T-cell (primary cell): ENCODE measurements at places on chromosomes 5 and 9.

- no peak overlapping the region for H3K4me3 ChIP-seq
- H3K27ac ChIP-seq, result no peak overlapping the region
- H3K27me3 ChIP-seq, result peaks cover 2% of the 10 kb centered on the region
- H3K36me3 ChIP-seq, result no peaks in the 10 kb centered on the region
- no peak for DNase-seq
- no peaks in the 10 kb centered on the region for H3K4me1 ChIP-seq
Measured at GRCh38 chr9:85024374-85024773, 354.8 kb downstream of the NTRK2 start.

DNA sequence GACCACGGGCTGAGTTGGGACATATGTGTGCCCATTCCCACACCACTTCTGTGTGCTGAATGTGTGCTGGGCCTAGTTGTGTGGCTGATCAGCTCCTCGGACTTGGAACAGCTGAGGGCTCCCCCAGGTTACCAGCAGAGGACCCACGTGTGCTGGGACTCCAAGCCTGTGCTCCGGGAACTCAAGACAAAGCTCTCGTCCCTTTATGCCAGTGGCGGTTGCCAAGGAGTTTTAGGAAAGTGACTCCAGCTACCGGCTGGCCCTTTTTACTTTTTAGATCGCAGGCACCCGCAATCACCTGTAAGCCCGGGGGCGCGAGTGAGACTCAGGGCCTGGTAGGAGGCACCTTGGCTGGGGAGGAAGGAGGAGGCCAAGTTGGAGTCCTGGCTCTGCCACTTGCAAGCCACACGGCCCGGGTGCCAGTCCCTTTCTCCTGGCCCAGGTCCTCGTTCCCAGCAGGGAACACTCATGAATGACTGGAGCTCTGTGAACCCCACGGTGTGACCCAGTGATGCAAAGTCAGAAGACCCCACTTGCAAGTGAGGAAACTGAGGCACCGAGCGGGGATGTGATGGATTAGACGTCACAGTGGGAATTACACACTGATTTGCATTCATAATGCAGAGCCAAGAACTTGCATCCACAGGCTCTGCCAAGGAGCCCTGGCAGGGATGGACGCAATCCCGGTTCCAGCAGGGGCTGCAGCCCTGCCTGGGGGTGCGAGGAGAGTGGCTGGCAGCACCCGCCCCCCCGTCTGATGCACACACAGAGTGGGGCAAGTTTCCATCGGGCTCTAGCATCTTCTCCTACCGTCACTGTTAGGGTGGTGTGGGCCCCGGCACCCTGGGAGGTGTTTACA is 26.9 kb downstream of the CRB2 start:
- no peaks in the 10 kb centered on the region for H3K4me1 ChIP-seq
- no peaks in the 10 kb centered on the region for H3K27me3 ChIP-seq
- H3K4me3 ChIP-seq, result no peak overlapping the region
- DNase-seq, result no peak
- no peak overlapping the region for H3K27ac ChIP-seq
- H3K36me3 ChIP-seq, result no peaks in the 10 kb centered on the region

GRCh38 chr5:126847456-126847820 is 70.5 kb downstream of the LMNB1 start:
- no peak for DNase-seq
- no peaks in the 10 kb centered on the region for H3K36me3 ChIP-seq
- H3K4me1 ChIP-seq, result peaks cover 32% of the 10 kb centered on the region
- H3K27me3 ChIP-seq, result no peaks in the 10 kb centered on the region

GRCh38 chr5:170315154-170315553 is 17.6 kb upstream of the LCP2 start:
- no peak overlapping the region for H3K4me3 ChIP-seq
- no peaks in the 10 kb centered on the region for H3K36me3 ChIP-seq
- peaks cover 47% of the 10 kb centered on the region for H3K4me1 ChIP-seq
- no peaks in the 10 kb centered on the region for H3K27me3 ChIP-seq

- no peak for DNase-seq
- no peak overlapping the region for H3K4me3 ChIP-seq
- H3K27me3 ChIP-seq, result peaks cover 8% of the 10 kb centered on the region
- H3K4me1 ChIP-seq, result no peaks in the 10 kb centered on the region
- no peak overlapping the region for H3K27ac ChIP-seq
- no peaks in the 10 kb centered on the region for H3K36me3 ChIP-seq
Measured at GRCh38 chr5:1443171-1443570, 2.1 kb downstream of the SLC6A3 start.

DNA sequence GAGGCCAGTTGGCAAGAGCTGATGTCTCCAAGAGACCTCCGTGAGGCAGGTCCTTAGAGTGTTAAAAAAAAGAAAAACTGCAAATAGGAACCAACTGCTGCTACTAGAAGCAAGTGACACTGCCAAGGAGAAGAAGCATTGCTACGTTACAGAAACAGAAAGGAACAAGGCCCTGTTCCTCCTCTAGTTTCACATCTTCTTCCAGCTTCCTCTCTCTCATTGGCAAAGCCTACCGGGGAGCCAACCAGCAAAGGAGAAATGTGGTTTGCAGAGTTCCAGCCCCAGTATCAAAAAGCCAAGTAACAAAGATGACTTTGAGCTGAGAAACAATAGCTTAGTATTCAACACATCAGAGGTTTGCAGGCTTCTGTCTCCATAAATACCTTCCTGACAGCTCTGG is 145.9 kb downstream of the PRELID2 start:
- no peak overlapping the region for H3K4me3 ChIP-seq
- H3K27me3 ChIP-seq, result no peaks in the 10 kb centered on the region
- DNase-seq, result no peak
- no peak overlapping the region for H3K27ac ChIP-seq
- H3K4me1 ChIP-seq, result no peaks in the 10 kb centered on the region
